ENCODE measurements at places on chromosomes 2 and 18.

DNA sequence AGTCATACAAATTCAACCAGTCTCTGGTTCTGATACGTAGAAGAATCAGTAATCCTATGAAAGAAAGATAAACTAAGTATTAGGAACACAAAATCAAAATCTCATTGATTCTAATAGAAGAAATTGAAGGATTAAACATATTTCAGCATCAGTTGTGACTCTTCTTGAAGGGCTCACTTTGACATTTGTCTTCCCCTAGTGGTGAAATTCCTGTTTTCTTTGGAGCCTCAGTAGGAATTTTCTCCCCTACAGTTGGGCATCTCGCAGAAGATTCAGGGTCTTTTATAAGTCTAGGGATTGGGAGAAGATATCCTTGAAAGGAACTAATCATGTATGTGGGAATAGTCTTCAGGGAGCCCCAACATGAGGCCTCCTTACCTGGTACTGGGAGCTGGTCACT is 2.8 kb upstream of the CRYGB start:
- no peak for DNase-seq

DNA sequence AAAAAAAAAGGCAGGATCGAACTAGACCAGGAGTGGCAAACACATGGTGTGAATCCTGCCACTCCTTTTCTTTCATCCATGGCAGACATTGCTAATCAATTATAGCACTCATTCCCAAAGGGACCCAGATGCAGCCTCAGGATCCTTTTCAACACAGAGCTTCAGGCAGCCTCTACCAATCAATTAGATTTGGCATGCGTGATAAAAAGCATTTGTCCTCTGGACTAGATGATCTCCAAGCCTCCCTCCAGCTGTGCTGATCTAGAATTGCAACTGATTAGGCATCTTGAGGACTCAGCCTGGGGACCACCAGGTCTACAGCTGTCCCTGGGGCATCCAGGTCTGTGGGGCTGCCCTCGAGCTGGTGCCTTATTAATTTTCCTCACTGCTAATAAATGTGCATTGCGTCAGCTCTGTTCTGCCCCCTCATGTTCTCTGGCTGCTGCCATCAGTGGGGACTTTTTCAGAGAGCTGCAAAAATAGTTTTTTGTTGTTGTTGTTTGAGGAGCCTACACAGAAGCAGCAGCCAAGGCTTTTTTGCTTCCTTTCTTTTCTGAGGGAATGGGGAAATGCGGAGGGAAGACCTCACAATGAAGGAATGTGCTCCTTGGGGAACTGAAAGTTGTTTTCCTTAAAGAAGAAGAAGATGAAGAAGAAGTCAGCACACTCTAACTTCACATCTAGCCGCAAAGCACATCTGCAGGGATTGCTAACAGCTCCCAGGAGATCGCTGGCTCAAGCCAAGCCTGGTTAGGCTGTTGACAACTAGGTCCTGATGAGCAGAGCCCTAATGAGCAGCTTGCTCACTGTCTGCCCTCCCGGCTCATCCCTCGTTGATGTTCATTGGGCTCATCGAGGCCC is 8.8 kb upstream of the ATOH8 start:
- DNase-seq = no peak

DNA sequence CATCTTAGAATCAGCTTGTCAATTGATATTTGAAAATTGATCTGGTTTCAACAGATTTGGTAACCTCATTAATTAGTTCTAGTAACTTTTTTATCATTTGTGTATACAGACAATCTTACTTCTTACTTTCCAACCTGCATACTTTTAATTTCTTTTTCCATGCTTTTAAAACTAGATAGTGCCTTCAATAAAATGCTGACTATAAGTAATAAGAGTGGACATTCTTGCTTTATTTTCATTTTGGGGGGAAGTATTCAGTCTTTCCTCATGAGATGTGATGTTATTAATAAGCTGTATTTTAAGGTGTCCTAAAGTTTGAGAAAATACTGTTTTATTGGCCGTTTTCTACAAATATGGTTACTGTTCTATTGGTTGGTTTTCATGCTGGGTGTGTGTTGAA is 109.1 kb downstream of the KCNH7 start:
- DNase-seq = no peak

- no peak for DNase-seq
These were observed 617 bp downstream of the CCDC142 start for GRCh38 chr2:74481961-74482800.

DNA sequence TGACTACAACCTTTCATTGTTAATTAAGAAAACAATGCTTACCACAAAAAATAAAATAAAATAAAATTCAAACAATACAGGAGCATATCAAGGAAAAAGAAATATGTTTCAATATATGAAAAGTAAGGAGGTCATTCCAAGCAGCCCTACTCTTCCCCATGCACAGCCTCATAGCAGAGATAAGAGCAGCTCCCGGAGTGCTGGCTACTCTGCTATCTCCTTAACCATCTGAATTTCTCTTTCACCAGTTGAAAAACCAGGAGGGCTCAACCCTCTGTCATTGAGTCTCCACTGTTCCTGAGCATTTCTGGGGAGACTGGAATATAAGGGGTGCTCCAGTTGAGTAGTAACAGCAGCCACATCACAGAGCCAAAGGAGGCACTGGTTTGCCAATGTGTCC is 201.4 kb downstream of the TCF4 start:
- no peak for DNase-seq

- no peak for DNase-seq
These were observed 2.2 kb downstream of the ST3GAL5 start for GRCh38 chr2:85886590-85886989.

GRCh38 chr2:226740039-226740648 is 59.5 kb downstream of the IRS1 start:
- DNase-seq = no peak

DNA sequence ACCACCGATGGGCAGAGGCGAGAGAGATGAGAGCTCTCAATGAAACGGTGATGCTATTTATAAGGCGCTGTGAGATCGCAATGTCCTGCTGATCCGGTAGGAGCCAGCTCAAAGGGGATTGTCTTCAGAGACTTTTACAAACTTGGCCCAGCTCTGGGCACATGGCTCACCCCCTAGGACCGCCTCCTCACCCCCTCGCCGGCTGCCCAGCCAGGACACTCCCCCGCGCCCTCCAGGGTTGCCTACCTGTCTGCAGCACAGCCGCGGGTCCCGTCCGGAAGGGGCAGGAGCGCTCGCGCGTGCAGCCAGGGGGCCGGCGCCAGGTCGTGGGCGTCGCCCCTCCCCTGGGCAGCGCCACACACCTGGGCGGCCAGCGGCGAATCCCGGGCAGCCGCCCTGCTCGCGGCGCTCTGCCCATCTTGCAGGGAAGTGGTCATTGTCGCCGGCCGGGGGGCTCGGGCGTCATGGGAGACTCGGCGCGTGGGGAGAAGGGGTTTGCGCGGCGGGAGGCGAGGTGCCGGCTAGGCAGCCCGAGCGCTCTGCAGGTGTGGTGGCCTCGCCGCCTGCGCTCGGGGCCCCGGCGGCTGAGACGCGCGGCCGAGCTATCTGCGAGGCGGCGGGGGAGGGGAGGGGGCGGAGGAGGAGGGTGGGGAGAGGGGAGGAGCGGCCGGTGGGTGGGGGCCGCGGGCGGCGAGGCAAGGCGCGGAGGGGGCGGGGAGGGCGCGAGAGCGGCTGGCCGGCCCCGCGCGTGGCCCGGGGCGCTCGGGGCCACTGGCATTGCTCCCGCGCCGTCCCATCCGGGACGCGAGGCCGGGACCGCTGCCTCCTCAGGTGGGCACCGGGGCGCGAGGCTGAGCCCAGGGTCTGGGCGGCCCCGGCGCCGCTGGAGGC is at the start of gene GRB14:
TSS of gene GRB14 (minus strand) at position 610 of the 891 bp plus-strand sequence. CDS start at position 437, 173 bp downstream.
- DNase-seq = no peak

GRCh38 chr2:218218268-218219185 is 1.5 kb downstream of the ARPC2 start:
- DNase-seq = no peak

DNA sequence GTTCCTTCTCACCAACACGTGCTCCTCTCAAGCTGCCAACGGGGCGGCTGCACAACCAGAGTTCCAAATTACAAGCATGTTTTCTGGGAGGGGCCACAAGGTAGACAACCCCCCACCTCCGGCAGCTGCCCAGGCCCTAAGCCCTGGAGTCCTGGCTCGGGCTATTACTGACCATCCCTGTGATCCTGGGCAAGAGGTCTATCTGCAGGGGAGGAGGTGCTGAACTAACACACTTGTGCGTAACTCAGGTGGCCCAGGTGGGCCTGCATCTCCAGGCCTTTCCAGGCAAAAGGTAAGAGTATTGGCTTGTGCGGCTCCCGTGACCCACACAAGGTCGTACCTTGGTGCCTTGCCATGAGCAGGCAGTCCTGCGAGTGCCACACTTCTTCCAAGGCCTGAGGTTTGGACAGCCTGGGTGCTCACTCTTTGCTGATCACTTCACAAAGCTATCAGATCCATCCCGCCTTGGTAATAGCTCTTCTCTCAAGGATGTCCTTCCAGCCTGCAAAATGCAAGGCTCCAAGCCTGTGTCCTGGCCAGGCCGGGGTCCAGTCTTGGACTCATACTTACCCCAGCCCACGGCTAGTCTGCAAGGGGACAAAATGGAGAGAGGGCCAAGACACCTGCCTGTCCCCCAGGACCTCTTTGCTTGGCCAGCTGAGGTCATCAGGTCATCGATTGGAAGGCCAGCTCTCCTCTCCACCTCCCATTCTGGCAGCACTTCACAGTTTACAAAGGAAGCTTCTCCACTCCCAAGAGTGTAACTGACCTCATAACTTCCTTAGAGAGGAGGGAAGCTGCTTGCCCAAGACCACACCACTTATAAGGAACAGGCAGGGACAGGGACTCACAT is 33.9 kb downstream of the ADRA2B start:
- DNase-seq = no peak

DNA sequence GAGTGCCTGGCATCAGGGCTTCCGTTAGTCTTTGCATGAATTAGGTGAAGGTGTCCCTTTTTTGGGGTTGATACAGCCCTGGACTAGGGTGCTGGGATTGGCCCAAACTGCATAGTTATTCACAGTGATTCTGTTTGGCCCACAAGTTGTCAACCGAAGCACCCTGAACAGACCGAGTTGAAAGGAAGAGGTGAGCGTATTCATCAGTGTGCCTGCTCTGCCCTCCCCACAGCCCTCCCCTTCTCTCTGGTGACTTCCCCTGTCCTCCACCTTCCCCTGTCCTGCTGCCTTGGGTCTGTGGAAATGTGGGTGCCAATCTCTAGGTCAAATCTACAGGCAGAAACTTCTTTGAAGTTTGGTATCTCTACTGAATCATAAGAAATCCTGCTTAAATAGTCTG is 330.5 kb downstream of the DYSF start:
- DNase-seq = no peak

- DNase-seq = no peak
These were observed 155.2 kb downstream of the ALK start for GRCh38 chr2:29766191-29766590.

GRCh38 chr18:39772155-39772919 is 2182.7 kb upstream of the PIK3C3 start:
- no peak for DNase-seq

DNA sequence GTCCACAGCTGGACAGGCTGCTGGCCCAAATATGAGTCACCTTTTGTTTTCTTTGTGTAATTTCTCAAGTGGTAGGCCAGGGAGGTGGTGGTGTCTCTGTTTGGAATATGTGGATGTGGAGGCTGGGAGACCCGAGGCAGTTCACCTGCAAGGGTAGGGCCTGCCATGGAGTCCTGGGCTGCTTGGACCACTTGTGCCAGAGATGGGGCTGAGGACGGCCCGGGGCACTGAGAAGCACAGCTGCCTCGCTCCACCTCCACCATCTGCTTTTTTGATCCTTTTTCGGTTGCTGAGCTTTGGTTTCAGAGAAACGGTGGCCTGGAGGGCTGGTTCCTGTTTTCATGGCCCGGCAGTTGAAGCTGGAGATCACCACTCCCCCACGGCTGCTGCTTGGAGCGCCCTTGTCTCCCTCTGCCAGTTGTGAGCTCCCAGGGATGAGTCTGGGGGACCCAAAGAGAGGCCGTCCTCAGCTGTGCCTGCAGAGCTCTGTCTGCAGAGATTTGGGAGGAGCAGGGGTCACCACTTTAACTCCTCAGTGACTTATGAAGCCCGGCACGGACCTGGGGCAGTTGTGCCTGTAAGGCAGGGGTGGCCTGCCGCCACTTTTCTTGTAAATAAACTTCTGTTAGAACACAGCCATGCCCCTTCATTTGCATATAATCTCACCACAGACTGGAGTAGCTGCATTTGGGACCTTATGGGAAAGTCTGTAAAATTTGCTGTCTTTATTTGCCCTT is 67.6 kb upstream of the MCFD2 start:
- peak; percentile 61 for DNase-seq
